ENCODE measurements at places on chromosomes 11 and 22.

DNA sequence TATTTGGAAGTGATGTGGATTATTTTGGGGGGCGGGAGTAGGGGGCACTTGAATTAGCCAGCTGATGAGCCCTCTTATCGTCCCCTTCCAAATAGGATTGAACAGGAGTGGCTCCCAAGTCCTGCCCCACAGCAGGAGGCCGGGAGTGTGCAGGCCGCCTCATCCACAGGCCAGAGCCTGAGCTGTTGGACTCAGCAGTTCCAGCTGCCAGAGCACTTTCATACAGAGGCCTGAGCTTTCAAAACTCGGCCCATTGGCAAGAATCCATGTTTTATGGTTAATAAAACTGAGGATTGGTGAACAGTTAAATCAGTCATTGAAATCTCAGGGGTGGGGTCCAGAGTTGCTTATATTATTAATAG, 9.6 kb downstream of the FAM118A start:
- DNase-seq = no peak

- no peak for DNase-seq
Measured at GRCh38 chr11:19648321-19648720, 64.3 kb upstream of the NAV2 start.

- no peak for DNase-seq
Measured at GRCh38 chr11:125241104-125241503, 76.6 kb downstream of the PKNOX2 start.

DNA sequence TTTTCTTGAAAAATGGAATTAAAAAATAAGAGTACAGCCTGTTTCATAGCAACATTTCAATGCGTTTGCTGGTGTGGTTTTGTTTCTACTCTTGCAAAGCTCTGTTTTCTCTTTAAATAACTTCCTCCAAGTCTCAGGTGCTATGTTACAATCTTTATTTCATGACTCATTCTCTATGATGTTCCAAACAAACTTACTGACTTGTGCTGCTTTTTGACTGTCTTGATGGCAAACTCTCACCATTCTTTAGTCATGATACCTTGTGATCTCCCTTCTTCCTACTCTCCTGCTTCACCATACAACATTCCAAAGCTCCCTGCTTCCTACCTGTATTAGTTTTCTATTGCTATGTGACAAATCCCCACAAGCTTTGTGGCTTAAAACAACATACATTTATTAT, 166.1 kb downstream of the C11orf91 start:
- no peak for DNase-seq

GRCh38 chr22:50184902-50185374, 775 bp upstream of the TRABD start:
- no peak for DNase-seq

GRCh38 chr11:91756829-91757480, 467.7 kb upstream of the FAT3 start:
- no peak for DNase-seq

DNA sequence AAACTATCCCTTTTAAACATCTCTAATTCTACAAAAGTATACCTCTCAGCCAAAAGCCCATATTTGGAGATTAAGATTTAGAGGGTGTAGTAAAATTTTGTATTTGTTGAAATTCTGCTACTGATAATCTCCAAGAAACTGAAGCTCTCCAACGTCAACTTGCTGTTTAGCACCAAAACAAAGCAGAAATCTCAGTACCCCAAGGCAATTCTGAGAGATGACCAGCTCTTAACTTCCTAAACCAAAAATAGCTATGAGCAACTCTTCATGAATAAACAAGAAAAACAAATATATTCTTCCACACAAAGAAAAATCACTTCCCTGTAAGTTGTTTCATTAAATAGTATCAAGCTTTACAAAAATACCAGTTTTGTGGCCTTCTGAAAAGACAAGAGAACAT, 13.3 kb downstream of the RRAS2 start:
- DNase-seq = no peak

All from lower lobe of right lung (tissue), 2 donors.